ENCODE measurements at places on chromosomes 7 and 10.

DNA sequence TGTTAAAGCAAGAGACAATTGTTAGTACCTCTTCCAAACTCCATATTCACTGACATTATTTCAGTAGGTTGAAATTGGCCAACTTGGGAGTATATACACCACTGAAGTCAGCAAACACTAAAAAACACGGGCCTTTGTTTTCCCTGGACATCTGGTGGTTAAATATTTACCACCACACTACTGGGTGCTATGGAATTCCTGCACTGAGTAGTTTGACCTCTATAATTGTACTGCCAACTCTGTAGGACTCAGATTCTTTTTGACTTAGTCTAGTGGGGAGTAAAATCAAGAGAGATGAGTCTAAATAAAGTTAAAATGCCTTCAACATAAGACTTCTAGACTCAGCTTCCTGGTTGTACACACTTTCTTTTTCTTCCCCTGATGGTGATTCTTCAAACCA is 41.3 kb upstream of the TES start:
- DNase-seq = no peak

- DNase-seq = peak; percentile 52
Measured at GRCh38 chr7:150631084-150631826, 930 bp downstream of the GIMAP6 start.

DNA sequence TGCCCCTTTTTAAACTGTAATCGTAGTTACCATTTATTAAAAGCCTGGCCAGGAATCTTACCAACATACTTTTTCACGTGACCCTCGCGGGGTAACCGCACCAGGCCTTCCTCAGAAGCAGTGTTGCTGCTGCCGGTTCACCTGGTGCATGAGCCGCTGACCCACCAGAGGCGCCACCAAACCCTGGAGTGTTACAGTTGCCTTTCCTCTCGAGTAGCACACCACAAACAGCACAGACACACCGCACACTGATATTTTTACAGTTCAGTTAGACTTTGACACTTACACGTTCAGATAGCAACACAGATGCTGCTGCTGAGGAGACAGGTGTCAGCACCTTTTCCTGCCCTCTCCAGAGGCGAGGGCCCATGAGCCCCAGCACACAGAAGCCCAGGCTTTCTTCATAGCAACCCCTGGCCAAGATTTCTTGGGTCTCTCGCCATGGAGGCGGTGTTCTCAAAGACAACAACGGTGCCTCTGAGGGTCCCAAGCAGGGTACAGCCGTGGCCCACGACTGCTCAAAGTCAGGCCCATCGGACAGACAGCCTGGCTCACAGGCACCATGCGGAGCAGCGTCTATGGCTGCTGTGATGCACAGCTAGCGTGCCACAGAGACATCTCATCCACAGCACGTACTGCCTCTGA is 123.1 kb downstream of the DIP2C start:
- DNase-seq = no peak

DNA sequence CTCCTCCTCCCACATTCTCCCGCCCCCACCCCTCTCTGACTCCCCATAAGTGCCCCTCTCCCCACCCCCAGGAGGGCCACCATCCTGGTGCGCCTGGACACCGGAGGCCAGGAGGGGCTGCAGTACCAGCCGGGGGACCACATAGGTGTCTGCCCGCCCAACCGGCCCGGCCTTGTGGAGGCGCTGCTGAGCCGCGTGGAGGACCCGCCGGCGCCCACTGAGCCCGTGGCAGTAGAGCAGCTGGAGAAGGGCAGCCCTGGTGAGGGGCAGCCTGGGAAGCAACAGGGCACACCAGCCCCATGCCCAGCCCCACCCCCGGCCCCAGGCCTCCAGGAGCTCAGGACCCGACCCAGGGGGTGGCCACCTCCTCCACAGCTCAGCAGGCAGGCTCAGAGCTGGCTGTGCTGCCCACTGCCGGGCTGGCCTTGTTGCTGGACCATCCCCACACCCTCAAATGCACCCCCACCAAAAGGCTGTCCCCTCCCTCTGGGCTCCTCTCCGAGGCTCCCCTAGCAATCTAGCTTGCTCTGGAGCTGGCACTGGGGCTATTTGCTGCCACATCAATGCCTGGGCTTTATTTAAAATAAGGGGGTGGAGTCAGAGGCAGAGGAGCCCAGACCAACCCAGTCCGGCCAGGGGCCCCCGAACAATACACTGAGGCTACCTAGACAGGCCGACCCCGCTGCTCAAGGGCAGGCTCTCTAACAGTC is 14.8 kb downstream of the ATG9B start:
- no peak for DNase-seq

DNA sequence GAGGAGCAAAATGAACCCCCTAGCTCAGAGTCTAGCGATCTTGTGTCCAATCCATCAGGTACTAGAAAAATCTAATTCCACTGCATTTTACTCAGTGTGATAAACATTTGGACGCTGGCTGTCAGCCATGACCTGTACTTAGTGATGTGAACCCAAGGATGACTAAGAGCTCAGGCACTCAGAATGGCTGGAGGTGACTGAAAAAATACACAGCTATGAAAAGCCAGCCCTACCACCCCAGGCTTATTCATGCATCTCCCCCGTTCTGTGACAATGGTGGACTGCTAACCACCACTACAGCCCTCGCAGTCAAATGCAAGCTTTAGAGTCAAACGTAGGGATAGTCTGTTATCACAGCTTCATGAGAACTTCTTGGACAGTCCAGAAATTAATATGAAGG is 14.9 kb downstream of the AFAP1L2 start:
- DNase-seq = no peak

DNA sequence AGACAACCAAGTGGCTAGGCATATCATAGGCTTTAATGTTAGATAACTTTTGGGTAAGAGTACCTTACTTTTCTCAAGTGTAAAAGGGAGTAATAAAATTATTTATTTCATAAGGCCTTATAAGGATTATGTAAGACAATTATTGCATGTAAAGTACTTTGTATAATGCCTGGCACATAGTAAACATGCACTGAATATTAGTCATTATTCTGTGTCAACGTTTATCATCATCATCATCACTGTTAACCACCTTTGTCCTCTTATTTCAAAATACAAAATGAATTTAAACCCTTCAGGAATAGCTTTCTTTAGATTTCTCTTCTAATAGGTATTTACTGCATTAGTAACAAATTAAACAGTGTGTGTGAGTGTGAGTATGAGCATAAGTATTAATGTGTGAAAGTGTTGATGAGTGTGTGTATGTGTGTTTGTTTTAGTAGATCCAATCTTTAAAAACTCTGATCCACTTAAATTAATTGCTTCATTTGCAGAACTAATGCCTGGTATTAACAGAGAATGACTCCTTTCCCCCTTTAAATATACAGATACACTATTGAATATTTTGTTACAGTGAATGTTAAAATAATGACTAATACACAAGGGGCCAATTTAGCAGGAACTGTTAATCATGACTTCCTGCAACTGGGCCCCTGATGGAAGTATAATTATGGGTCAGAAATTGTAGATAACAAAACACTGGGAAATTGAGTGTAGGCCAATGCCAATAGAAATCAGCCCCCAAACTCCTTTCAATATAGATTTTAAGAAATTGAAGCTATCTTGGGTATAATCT is 213.3 kb upstream of the FZD8 start:
- no peak for DNase-seq

GRCh38 chr7:123994449-123994848 is 38.4 kb downstream of the TMEM229A start:
- DNase-seq = no peak

- DNase-seq = no peak
Measured at GRCh38 chr10:62811159-62811875, 4.8 kb downstream of the EGR2 start.

- DNase-seq = no peak
Measured at GRCh38 chr7:134047675-134048074, 79.5 kb upstream of the LRGUK start.

DNA sequence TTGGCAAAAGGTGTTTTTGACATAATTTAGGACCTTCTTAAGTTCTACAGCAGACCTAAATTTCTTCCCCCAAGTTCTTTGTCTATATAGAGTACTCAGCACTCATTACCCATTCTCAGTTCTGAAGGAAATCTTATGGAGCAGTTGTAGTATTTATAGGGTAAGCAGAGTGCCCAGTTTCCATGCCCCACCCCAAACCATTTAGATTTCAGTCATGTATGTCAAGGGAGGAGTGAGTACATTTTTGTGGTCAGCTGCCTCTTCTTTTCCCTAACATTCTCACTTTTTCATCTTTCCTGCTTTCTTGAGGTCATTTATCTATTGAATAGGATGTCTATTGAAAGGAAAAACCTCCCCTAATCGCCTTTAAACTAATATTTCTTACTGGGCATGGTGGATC is 83.3 kb downstream of the KAT6B start:
- DNase-seq = no peak

DNA sequence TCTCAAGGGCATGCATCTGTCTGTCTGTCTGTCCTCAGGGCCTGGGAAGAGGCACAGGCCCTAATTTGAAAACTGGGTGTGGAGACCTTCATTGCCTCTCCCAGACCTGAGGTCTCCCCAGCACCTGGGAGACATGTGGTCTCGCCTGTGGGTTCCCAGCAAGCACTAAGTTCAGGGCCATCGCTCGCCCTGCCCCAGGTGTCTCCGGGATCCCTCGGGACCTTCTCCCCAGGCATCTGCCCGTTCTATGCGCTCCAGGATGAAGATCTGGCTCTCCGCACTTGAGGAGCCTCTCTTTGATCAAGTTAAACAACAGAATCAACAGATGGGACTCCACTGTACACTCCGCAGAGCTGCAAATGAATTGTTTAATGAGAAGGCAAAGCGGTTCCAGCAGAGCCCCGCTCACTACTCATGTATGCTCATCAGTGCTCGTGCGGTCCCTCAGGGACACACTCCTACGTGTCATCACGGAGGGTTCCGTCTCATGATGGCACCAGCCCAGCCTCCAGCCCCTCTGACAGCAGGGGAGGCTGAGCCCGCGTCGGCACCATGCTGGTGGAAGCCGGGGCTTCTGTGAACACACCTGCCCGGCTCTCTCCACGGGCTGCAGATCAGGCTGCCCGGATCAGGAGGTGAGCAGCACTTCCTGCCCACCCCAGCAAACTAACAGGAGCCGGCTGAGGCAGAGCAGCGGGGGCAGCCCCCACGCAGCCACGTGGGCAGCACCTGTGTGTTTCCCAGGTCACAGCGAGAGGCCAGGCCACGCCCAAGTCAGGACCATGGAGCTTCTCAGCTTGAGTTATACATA is 132.8 kb downstream of the TCERG1L start:
- no peak for DNase-seq

GRCh38 chr10:111836064-111836463 is 347.5 kb downstream of the GPAM start:
- DNase-seq = no peak

DNA sequence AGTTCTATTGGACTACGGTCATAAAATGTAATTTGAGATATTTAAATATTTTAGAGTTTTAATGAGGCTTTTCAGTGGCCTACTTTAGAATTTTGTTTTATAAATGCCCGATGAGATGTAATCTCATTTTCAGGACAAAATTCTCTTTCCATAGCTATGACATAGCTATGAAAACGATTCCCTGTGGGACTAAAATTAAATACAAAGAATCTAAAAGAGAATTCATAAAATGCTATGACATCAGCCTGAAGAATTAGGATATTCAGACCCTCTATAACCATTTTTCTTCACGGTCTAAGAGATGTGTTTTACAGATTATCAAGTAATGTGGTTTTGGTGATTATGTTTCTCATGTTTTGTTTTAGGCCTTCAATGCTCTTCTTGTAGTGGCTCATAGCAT is 48.2 kb upstream of the ODAD2 start:
- DNase-seq = no peak

DNA sequence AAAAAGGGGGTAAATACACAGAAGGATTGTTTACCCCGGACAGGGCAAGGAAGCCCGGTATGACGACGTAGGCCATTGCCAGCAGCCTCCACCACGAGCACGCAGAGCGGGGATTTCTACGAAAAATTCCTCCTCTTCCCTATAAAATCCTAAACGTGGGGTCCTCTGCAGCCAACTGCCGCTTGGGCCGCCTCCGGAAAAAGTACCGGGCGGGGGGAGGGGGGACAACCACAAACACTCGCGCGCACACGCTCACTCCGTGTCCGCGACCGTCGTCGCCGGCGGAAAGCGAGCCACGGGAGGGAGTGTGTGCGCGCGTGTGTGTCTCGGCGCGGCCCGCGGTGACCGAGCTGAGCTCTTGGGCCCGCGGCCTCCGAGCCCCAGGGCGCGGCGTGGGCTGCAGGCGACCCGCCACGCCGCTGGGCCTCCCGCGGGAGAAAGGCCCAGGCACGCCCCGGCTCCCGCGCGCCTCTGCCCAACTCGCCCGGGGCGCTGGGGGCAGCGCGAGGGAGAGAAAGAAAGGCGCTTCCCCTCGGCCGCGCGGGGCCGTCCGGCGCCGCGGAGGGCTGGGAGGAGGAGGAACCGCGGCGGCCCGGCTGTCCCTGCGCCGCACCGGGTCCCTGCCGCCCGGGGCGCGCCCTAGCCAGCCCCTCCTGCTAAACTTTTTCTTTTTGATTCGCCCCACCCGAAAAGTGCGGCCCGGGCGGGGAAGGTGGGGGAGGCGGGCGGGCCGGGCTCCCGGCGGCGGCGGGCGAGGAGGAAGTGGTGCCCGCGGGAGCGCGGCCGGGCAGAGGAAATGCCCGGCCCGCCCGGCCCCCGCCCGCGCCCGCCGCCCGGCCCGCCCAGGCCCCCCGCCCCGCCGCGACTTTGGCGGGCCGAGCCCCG is 1.5 kb downstream of the CTBP2 start:
- peak; percentile 74 for DNase-seq

DNA sequence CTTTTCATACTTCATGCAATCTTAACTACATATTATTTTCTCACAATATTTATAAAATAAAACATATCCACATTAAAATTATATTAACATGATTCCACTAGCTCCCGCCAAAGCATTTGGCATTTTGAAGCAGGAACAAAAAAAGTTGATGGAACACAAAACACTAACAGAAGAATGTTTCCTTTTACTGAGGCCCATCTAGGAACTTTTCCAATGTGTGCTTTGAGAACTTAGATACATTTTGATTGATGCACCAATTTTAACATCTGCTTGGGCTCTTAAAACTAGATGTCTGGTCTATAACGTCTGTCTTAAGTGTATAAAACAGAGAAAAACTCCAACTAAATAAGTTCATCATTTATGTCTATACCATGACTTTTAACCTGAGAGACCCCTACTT is 1214.8 kb downstream of the SORCS1 start:
- no peak for DNase-seq

- no peak for DNase-seq
Measured at GRCh38 chr7:121604627-121605316, 208.7 kb upstream of the FAM3C start.

GRCh38 chr10:124685261-124685660 is 58.9 kb downstream of the FAM53B start:
- DNase-seq = peak; percentile 32

GRCh38 chr7:149216402-149216801 is 21.1 kb downstream of the ZNF282 start:
- DNase-seq = no peak

- no peak for DNase-seq
Measured at GRCh38 chr10:71267508-71268240, 51.4 kb upstream of the SLC29A3 start.

DNA sequence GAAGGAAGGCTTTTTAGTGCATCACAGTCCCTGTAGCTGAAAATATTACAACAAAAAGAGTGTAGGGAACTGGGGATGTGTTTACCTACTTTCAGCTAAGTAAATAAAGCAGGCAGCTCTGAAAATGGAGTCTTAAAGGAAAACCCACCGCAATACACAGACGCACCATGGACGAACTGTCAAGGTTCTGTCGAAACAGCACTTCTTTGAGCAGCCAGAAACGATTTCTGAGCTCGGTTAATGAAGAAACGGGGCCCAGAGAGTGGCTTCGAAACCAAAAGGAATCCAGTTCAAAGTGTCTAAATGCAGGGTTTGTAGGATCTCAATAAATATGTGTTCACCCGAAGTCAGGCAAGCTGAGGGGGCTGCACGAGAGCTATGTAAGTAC is 275.4 kb upstream of the NEBL start:
- DNase-seq = no peak

All from bone marrow (tissue), 2 donors.